ENCODE measurements at places on chromosomes 4 and X. TPM values are rescaled to one million over a fixed set of nuclear protein-coding genes. Genes with fewer than 3 reads are reported as not detected.

The RBMXL3 gene
- not detected for total RNA-seq

The PTCHD1 gene
- total RNA-seq, result 0.03 TPM

DNA sequence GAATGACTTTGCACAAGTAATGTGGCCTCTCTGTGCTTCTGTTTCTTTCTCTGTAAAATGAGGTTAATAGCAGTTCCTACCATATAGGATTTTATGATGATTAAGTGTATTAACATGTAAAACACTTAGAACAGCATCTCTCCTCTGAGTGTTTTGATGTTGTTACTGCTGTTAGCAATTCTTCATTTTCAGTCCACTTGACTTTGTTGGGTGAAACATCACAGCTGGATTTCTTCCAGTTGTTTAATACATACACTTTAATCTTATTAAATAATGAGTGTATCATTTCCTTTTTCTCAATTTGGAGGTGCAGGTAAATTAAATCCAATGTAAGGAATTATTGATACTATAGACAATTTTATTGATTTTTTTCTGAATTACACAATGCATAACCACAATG is 113.6 kb downstream of the KDR start:
- DNase-seq, result no peak

- no peak for DNase-seq
These were observed 65.6 kb downstream of the SYNPO2 start for GRCh38 chr4:118954246-118954645.

DNA sequence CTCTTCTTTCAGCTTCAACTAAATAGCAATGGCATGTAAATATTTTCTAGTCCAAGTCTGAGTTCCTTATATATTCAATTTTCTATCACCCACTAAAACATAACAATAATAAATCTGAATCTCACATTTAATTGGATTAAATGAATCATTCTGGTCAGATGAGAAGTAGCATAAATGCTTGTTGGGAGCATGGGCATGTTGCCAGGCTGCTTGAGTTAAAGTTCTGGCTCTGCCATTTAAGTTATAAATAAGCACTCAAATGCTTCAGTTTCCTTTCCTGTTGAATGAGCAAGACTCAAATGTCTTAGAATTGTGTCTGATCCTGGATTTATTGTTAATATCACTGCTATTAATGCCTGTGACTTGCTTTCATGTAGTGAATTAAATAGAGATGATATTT is 496.3 kb downstream of the STPG2 start:
- no peak for DNase-seq

Measured in pancreas (tissue), 10 donors.